ENCODE measurements at places on chromosomes 16 and 17. TPM values are rescaled to one million over a fixed set of nuclear protein-coding genes. Genes with fewer than 3 reads are reported as not detected.
A peak's percentile ranks its signal among the peaks of the same experiment; 100 is the strongest.

LDHD gene
- 12.6 TPM for total RNA-seq

BIRC5 gene
- 117 TPM for total RNA-seq

GRCh38 chr17:56577843-56578204, 15.7 kb upstream of the NOG start:
- DNase-seq: no peak
- H3K27ac ChIP-seq: no peak overlapping the region
- H3K4me1 ChIP-seq: peaks cover 23% of the 10 kb centered on the region
- no peaks in the 10 kb centered on the region for H3K27me3 ChIP-seq
- peak overlapping the region; percentile 12 for H3K4me3 ChIP-seq

DNA sequence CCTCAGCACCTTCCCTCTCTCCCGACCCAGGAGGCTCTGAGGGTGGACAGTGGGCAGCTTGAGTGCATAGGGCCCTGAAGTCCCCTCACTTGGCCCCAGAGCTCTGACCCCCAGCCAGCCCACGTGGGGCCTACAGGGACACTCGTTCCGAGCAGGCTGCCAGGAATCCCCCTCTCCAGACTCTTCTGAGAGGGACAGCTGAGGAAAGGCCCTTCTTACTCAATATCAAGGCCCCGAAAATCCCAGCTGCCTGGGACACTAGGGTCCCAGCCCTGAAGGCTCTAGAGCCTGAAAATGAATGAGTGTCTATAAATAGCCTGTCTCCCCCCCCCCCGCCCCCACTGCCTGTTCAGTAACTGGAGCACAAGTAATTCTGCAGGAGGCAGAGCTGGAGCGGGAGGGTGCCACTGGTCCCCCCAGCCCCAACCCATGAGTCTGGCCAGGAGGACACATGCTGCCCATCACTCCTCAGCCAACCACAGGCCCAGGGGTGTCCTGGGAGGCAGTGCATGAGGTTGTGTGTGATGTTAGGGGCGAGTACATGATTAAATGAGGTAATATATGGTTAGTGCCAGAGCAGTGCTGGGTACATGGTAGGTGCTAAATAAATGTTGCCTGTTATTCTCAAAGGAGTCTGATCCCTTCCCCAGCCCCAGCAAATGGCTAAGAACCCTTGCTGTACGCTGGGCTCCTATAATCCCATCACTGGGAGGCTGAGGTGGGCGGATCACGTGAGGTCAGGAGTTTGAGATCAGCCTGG, 11.6 kb downstream of the ADAM11 start:
- H3K36me3 ChIP-seq: no peaks in the 10 kb centered on the region
- no peaks in the 10 kb centered on the region for H3K27me3 ChIP-seq
- no peak overlapping the region for H3K4me3 ChIP-seq
- no peak for DNase-seq
- H3K4me1 ChIP-seq: peaks cover 14% of the 10 kb centered on the region

CTF1 gene
- total RNA-seq: 1.6 TPM

DNA sequence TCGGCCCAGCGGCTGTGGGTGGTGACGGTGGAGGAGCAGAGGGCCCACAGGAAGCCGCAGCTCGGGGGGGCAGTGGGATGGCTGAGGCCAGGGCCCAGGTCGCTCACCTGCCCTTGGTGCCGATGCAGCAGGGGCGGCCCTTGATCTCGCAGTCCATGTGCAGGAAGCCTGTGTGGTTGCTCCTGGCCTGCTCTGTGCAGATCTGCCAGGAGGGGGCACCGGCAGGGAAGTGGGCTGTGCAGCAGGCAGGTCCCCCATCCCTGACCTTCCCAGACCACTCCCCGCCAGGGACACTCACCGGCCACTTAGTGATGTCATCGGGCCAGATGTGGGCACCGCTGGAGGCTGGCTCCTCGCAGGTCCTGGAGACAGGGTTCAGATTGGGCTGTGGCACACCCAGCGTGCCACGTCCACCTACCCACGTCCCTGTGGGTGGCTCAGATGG, 6.2 kb downstream of the AANAT start:
- H3K4me3 ChIP-seq: no peak overlapping the region
- H3K4me1 ChIP-seq: no peaks in the 10 kb centered on the region
- peaks cover 4% of the 10 kb centered on the region for H3K36me3 ChIP-seq
- no peak overlapping the region for H3K27ac ChIP-seq

DNA sequence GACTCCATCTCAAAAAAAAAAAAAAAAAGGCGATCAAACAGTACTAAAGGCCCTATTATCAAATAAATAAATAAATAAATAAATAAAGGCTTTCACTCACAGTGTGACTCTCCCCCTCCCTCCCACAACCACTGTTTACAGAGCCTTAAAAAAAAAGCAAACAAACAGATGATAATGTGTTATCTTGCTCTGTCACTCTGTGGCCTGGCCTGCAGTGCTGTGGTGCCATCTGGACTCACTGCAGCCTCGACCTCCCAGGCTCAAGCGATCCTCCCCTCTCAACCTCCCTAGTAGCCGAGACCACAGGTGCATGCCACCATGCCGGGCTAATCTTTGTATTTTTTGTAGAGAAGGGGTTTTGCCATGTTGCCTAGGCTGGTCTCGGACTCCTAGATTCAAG, 8.1 kb upstream of the NAGLU start:
- H3K27ac ChIP-seq: no peak overlapping the region
- H3K36me3 ChIP-seq: peaks cover 3% of the 10 kb centered on the region
- no peak overlapping the region for H3K4me3 ChIP-seq
- peaks cover 24% of the 10 kb centered on the region for H3K27me3 ChIP-seq
- DNase-seq: no peak

MEFV gene
- total RNA-seq: 0.21 TPM

- DNase-seq: no peak
- no peaks in the 10 kb centered on the region for H3K36me3 ChIP-seq
- H3K4me3 ChIP-seq: no peak overlapping the region
- H3K27ac ChIP-seq: no peak overlapping the region
- H3K4me1 ChIP-seq: peaks cover 7% of the 10 kb centered on the region
- H3K27me3 ChIP-seq: no peaks in the 10 kb centered on the region
Measured at GRCh38 chr16:60905811-60906210, 1130.4 kb downstream of the CDH8 start.

DNA sequence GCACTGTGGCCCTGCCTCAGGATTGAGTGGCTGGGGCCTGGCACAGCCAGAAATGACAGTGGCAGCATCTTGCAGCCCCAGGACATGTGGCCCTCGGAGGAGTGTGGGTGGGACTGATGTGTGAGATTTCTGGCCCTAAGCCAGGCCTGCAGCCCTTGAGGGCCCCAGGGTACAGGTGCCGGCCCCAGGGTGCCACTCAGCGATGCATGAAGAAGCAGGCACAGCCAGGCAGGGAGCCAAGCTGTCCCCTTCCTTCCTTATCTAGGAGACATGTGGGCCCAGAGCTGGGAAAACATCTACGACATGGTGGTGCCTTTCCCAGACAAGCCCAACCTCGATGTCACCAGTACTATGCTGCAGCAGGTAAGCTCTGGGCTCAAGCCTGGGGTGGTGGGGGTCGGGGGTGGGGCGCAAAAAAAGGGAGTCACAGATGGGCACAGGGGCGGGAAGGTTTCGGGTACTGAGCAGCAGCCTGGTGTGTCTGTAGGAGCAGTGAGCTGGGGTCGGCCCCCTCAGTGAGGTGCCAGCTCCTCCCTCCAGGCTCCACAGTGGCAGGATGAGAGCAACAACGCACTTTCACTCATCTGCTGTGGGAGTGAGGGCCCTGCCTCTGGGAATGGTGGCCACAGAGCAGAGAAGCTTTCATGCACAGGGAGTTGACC, 4.1 kb downstream of the ACE start:
- H3K4me3 ChIP-seq: no peak overlapping the region
- H3K36me3 ChIP-seq: no peaks in the 10 kb centered on the region
- no peak for DNase-seq
- peaks cover 19% of the 10 kb centered on the region for H3K27me3 ChIP-seq

GSDMA gene
- not detected for total RNA-seq

WDR59 gene
- 111 TPM for total RNA-seq

- H3K4me1 ChIP-seq: peaks cover 5% of the 10 kb centered on the region
- H3K36me3 ChIP-seq: no peaks in the 10 kb centered on the region
- 0 out of 2 replicates have a peak, but pooled peaks cover 5% of the 10 kb centered on the region for H3K27me3 ChIP-seq
- H3K4me3 ChIP-seq: peak overlapping the region; percentile 60
- no peak for DNase-seq
Measured at GRCh38 chr17:82315703-82316358, 1.6 kb downstream of the CD7 start.

CHCT1 gene
- not detected for total RNA-seq

GRCh38 chr16:67199808-67200198, 872 bp downstream of the ELMO3 start:
- H3K4me3 ChIP-seq: peak overlapping the region; percentile 83
- no peaks in the 10 kb centered on the region for H3K27me3 ChIP-seq
- peaks cover 9% of the 10 kb centered on the region for H3K4me1 ChIP-seq
- peak overlapping the region; percentile 84 for H3K27ac ChIP-seq
- H3K36me3 ChIP-seq: peaks cover 26% of the 10 kb centered on the region

DPEP3 gene
- 2.7 TPM for total RNA-seq

DNA sequence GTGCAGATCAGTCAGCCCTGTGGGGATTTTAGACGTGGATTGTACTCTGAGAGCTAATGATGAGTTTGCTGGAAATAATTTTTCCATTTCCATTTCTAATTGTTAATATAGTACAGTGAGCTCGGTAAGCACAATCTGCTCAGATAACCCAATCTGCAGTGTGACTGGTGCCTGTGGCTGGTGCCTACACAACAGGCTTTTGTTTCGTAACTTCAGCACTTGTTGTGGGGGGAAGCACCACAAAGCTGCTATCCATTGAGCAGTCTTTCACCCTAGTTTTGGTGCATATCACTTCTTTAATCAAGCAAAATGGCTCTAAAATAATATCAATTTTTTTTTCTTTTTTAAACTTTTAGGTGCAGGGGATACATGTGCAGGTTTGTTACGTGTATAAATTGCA, 534.9 kb upstream of the HSBP1 start:
- DNase-seq: no peak
- H3K27ac ChIP-seq: no peak overlapping the region
- H3K4me3 ChIP-seq: no peak overlapping the region
- H3K4me1 ChIP-seq: no peaks in the 10 kb centered on the region

- DNase-seq: no peak
- H3K27me3 ChIP-seq: no peaks in the 10 kb centered on the region
- H3K4me1 ChIP-seq: peaks cover 16% of the 10 kb centered on the region
- no peaks in the 10 kb centered on the region for H3K36me3 ChIP-seq
- no peak overlapping the region for H3K4me3 ChIP-seq
Measured at GRCh38 chr17:65279456-65279855, 142.3 kb downstream of the RGS9 start.

GRCh38 chr17:82718986-82719685, 2.6 kb downstream of the FN3KRP start:
- DNase-seq: no peak
- no peak overlapping the region for H3K27ac ChIP-seq
- peaks cover 22% of the 10 kb centered on the region for H3K27me3 ChIP-seq
- H3K4me1 ChIP-seq: peaks cover 13% of the 10 kb centered on the region

DNA sequence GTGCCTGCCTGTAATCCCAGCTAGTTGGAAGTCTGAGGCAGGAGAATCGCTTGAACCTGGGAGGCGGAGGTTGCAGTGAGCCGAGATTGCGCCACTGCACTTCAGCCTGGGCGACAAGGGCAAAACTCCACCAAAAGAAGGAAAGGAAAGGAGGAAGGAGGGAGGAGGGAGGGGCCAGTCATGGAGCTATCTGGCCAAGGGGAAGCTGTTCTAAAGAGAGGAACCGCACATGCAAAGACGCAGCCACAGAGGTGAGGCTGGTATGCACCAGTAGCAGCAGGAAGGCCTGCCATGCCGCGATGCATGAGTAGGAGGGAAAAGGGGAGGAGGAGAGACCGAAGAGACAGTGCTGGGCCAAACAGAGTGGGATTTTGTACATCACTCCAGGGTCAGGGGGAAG, 35.9 kb downstream of the HSBP1 start:
- H3K27me3 ChIP-seq: no peaks in the 10 kb centered on the region
- H3K27ac ChIP-seq: peak overlapping the region; percentile 97
- DNase-seq: peak; percentile 27

DNA sequence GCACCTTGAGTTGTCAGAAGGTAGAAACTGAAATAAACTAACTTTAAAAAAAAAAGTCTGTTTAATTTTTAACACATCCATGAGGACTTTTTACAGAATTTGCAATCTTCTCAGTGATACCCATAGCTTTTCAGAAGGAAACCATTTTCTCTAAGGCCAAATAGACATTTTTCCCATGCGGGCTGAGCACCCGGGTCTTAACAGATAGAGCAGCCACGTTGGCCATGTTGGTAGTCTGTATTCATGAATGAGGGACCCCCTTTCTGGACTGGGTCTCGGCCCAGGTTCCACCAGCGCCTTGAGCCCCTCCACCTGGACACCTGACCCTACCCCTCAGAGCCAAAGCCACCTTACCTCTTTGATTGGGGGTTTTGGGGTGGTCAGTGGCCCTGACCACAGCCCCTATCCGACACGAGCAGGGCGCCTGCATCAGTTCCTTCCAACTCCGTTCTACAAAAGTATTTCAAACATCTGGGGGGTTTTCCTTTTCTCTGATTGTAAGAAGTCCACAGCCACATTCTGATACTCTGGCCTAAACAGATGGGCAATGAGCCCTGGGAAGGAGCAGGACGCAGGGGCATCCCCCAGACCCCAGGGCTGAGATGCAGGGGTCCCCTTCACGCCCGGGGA, 18.0 kb downstream of the CIBAR2 start:
- H3K27ac ChIP-seq: no peak overlapping the region
- H3K36me3 ChIP-seq: no peaks in the 10 kb centered on the region
- H3K27me3 ChIP-seq: no peaks in the 10 kb centered on the region
- H3K4me1 ChIP-seq: peaks cover 14% of the 10 kb centered on the region
- no peak overlapping the region for H3K4me3 ChIP-seq

DNA sequence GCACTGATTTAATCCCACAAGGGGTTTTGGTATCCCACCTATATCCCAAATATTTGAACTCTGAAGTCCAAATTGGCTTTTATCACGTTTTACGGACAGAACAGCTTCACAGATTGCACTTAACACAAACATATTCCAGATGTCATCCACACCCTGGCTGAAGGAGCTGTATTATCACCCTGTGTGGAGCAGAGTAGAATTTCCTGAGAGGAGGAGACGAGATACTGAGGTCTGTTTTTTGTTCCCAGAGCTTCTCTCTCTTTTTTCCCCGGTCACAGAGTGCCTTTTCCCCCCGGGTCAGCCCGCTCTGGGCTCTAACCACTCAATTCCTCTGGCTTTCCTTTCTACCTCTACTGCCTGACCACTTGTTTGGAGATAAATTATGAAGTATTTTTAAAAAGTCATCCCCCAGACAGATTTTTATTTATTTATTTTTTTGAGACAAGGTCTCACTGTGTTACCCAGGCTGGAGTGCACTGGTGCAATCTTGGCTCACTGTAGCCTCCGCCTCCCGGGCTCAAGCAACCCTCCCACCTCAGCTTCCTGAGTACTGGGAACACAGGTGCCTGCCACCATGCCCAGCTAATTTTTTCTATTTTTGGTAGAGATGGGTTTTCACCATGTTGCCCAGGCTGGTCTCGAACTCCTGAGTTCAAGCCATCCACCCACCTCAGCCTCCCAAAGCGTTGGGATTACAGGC, 30.7 kb downstream of the DNAH2 start:
- no peak overlapping the region for H3K4me3 ChIP-seq
- no peaks in the 10 kb centered on the region for H3K36me3 ChIP-seq
- H3K27me3 ChIP-seq: peaks cover 2% of the 10 kb centered on the region
- no peaks in the 10 kb centered on the region for H3K4me1 ChIP-seq
- H3K27ac ChIP-seq: no peak overlapping the region

- H3K4me3 ChIP-seq: no peak overlapping the region
- H3K27me3 ChIP-seq: no peaks in the 10 kb centered on the region
- H3K4me1 ChIP-seq: peaks cover 54% of the 10 kb centered on the region
- H3K27ac ChIP-seq: peak overlapping the region; percentile 31
Measured at GRCh38 chr17:50905460-50905803, 39.3 kb upstream of the TOB1 start.

GRCh38 chr17:37650419-37651003, 7.3 kb upstream of the DDX52 start:
- no peak overlapping the region for H3K4me3 ChIP-seq
- H3K36me3 ChIP-seq: no peaks in the 10 kb centered on the region
- DNase-seq: peak; percentile 43

Measured in WTC11 (cell line).